ENCODE measurements at places on chromosomes 12 and 14.
A peak's percentile ranks its signal among the peaks of the same experiment; 100 is the strongest.

- DNase-seq: no peak
Measured at GRCh38 chr12:71636704-71637115, 26.9 kb downstream of the ZFC3H1 start.

- peak; percentile 5 for DNase-seq
Measured at GRCh38 chr12:11228296-11228879, 41.1 kb downstream of the PRB3 start.

DNA sequence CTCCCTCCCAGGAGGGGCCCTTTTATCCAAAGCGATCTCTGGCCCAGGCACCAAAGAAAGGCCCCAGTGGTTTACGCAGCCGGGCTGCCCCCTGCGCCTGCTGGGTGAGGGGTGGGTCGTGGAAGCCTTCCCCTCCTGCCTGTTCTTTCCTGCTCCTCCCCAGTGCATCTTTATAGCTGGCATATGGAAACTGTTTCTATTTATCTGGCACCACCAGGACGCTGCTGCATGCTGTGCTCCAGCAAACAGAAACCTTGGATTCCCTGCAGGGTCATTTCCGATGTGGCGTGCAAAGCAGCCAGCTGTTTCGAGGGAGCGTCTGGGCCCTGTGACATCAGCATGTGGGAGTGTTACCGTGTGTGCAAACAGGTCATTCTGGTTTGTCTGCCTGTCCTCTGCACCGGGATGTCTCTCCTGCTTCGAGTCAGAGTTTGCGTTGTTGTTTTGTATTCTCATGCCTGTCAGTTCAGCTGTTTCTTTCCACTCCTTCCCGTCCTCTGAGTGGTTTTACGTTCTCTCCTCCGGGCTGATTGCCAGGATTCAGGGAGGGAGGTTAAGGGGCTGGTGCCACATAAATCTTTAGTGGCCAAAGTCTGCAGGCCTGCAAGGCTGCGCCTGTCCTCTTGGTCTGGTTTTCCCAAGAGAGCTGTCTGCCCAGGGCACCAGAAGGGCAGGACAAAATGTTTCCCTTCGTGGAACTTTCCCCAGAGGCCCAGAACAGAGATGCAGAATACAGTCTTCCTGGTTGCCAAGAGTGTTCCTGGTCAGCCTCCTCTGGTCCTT, 24.6 kb downstream of the TPCN1 start:
- DNase-seq: no peak

- no peak for DNase-seq
Measured at GRCh38 chr12:43550831-43551271, 1.2 kb downstream of the ADAMTS20 start.

DNA sequence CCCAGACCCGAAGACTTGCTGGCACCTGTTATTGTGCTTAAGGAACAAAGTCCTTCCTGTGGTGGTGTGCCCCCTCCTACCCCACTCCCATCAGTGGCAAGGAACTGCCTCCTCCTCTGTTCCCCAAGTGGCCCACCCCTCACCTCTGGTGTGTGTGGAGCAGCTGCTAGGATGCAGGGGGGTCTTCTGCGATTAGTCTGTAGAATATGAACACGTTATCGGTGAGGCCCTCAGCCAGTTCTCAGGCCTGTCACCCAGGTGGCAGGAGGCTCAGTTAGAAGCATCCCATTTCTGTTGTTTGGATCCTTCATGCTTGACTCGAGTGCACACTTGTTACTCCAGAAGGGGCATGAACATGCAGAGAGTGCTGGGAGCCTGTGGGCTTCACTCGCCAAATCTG, 39.3 kb downstream of the RAB35 start:
- DNase-seq: no peak

DNA sequence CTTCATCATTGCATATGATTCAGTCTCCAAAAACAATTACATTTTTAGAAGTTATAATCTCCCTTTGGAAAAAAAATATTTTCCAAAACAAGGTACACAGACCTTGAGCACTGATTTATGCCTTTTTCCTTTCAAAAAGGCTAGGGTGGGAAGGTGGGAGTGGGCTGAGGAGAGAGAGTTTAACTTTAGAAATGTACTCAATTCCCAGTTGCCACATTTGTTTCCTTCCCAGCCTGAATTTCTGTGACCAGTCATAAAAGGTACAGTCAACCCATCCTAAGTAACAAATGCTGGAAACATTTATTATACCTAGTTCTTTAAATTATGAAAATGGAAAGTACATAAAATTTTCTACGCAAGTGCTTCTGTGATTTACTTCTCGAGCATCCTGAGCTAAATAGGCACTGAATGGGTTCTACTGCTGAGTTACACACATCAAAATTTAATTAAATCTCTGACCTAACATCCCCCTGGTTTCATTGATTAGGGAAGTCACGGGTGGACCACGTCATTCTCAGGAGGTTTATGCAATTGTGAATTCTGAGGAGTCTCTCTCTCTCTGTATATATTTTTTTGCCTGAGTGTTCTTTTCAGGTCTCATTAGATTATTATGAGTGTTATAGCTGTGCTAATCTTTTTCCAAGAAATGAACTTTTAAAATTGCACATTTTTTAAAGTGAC, 371.8 kb downstream of the BTG1 start:
- DNase-seq: no peak

- peak; percentile 64 for DNase-seq
Measured at GRCh38 chr12:104695453-104696148, 238.9 kb downstream of the CHST11 start.

- no peak for DNase-seq
Measured at GRCh38 chr12:3157581-3158323, 80.6 kb downstream of the TSPAN9 start.

GRCh38 chr12:80175307-80175930, 76.1 kb downstream of the OTOGL start:
- DNase-seq: no peak

GRCh38 chr14:56147449-56147848, 29.2 kb downstream of the PELI2 start:
- no peak for DNase-seq

- DNase-seq: no peak
Measured at GRCh38 chr14:69842686-69843420, 36.4 kb upstream of the SMOC1 start.

- DNase-seq: no peak
Measured at GRCh38 chr14:33435911-33436689, 497.4 kb downstream of the NPAS3 start.

DNA sequence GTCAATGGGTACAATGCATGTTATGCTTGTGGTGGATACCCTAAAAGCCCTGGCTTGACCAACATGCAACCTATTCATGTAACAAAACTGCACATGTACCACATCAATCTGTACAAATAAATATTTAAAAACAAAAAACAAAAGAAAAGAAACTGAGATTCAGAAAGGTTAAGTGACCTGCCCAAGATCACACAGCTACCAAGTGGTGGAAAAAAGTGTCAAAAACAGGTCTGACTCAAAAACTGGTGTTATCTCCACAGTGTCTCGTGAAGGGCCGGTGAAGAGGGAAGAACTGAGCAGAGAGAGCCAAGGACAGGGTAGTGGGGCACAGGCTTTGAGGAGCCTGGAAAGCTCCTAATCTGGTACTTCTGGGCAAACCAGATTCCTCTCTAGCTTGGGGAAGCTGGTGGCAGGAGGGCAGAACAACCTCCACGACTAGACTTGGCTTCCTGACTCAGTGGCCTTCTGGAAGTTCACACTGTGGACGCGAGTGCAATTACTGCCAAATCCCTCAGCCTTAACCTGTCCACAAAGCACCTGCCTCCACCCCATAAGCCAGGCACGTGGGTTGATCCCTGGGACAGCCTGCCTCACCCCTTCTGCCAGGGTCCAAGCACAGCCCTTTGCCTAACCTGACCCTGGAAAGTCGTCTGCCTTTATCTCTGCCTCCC, 15.6 kb downstream of the ZBTB39 start:
- no peak for DNase-seq

DNA sequence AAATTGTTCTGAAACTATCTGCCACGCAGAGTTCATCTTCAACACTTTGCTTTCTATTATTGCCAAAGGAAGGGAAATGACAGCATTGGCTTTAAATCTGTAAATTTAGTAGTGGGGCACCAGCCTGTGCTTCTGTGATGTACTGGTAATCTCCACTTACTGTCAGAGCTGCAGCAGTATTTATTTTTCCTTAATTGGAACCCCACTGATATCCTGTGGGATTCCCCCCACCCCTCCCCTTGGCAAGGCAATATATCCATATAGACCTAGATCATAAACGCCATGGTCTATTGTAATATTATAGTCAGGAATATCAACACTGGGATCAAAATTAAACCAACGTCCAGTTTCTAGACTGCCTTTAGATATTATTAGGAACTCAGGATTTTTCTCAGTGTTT, 96.7 kb downstream of the RMST start:
- DNase-seq: no peak

DNA sequence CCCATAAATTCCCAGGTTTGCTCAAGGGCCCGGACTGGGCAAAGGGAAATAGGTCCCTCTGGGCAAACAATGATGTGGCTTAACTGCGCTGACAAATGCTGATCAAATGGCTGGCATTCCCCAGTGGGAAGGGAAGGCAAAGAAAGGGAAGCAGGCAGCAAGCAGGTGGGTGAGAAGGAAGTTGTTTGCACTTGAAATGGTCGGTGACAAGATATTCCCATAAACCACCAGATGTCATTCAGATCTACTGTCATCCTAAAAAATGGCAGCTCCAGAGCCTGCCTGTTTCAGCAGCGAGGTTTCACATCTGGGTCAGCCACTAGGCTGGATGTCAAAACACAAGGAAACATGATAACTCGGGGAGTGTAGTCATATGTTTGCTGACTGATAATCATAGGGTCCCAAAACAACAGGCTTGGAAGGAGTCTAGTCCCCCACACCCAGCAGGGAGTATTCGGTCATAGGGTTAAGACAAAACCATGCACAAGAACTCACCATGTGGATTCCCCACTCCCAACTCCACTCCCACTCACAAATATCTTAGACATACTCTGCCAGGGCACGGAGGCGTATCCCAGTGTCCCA, 37.9 kb upstream of the MDM1 start:
- no peak for DNase-seq

GRCh38 chr12:14554281-14555007, 13.2 kb downstream of the PLBD1 start:
- DNase-seq: no peak

DNA sequence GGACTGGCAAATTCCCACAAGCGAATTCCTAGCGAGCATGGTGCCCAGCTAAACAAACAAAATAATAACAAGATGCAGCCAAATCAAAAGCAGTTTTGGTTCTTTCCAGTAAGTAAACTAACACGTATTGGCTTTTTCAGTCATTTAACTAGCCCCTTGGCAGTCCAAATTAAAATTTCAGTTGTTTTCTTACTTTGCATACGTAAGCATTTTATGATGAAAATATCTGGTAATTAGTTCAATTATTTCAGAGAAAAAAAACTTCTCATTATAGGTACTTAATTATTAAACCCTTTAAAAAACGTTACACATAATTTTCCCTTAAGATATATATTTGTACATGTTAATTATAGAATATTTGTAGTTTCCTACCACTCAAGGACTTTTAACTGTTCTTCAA, 70.1 kb downstream of the ST8SIA1 start:
- DNase-seq: no peak

- peak; percentile 0 for DNase-seq
Measured at GRCh38 chr14:104547998-104548700, 31.4 kb upstream of the C14orf180 start.

DNA sequence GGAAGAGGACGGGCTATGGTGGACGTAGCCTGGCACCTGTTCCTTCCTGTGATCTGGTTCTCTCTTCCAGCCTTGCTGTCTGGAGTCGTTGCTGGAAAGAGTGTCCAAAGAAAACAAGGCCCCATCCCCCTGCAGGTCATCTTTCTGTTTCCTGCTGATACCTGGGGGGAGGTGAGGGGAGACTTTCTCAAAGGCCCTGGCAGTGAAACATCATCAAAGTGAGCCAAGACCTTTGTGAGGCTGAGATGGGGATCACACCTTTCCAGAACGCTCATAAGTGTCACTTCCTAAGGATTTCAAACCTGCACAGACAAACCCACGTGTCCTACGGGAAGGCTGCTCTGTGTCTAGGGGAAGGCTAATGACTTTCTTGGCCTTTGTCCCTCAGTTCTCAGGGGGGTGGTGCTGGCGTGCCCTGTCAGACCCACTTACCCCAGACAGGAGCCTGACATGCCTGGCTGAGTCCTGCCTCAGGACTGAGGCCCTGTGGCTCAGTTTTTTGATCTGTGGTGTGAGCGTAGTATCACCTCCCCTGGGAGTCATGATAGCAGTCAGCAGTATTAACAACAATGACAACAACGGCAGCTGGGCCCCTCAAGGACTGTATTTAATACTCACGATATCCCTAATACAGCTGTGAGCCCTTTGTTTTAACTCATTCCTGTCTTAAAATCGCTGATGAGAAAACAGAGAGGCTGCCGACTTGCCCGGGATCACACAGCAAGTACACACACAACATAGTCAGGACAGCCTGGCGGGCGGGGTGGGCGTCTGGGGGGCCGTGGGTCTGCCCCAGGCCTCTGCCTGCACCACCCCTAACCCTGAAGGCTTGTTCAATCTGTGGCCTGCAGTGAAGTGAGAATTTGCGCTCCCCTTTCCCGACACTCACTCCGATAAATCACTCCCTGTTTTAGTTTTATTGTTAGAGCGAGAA, 235.2 kb downstream of the SLC41A2 start:
- no peak for DNase-seq

- DNase-seq: no peak
Measured at GRCh38 chr14:90500665-90501370, 104.0 kb downstream of the CALM1 start.

GRCh38 chr14:67526676-67527459, 6.2 kb upstream of the PLEKHH1 start:
- no peak for DNase-seq

- no peak for DNase-seq
Measured at GRCh38 chr12:98419081-98419794, 96.2 kb upstream of the TMPO start.

GRCh38 chr14:98093111-98093510, 1178.9 kb downstream of the BCL11B start:
- DNase-seq: no peak

- no peak for DNase-seq
Measured at GRCh38 chr14:55592436-55592835, 12.4 kb downstream of the KTN1 start.

- no peak for DNase-seq
Measured at GRCh38 chr14:48452437-48452995, 777.1 kb upstream of the MDGA2 start.

- DNase-seq: no peak
Measured at GRCh38 chr12:45660330-45660729, 69.2 kb upstream of the ARID2 start.

DNA sequence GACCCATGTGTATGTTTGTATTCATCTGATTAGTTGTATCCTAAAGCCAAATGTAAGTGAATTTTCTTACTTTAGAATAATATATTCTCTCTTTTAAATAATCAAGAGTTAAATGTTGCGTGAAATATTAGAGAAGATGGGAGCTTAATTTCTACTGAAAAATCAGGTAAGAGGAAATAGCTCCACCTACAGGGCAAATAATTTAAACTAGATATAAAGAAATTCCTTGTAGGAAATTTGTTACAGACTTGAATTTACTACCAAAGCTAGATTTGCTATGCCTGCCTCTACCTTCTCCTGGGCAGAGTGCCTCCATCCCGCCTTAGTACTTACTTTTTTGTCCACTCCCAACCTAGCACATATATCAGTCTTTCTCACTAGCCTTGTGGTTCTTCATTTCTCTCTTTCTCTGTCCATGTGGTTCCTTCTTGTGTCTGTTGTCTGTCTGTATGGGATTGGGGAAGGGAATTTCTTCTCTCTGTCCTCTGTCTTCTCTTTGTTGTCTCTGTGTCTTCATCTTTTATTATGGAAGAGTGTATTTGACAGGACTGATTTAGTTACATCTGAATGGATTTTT, 44.7 kb downstream of the PALS1 start:
- DNase-seq: no peak

GRCh38 chr12:22396253-22396652, 61.7 kb upstream of the ST8SIA1 start:
- DNase-seq: no peak

All from stimulated activated CD4-positive, alpha-beta T cell treated with anti-CD3 and anti-CD28 coated beads, Interleukin-4, amount 100 ng/mL, for 4 hours (primary cell).